ENCODE measurements at places on chromosomes 7 and 10.
A peak's percentile ranks its signal among the peaks of the same experiment; 100 is the strongest.

GRCh38 chr10:5968037-5968680 lies 9.2 kb downstream of the IL15RA start:
- no peak for DNase-seq

DNA sequence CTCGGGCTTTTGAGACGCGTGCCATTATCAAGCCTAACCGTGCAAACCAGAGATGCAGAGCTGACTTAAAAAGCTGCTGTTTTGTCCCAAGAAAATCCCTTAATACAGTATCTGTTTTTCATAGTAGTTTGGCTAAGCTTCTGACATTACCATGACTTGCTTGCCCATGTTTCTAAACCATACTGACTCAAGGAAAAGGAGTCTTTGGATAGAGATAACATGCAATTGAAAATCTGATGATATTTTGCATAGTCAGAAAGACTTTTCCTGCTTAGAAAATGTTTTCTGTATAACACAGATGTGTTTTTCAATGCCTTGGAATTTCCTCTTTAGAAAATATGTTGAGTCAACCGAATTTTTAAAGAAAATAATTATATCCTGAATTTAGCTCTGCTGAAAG lies 21.5 kb upstream of the AKR1E2 start:
- no peak for DNase-seq

GRCh38 chr10:78651287-78651686 lies 417.5 kb upstream of the ZMIZ1 start:
- no peak for DNase-seq

DNA sequence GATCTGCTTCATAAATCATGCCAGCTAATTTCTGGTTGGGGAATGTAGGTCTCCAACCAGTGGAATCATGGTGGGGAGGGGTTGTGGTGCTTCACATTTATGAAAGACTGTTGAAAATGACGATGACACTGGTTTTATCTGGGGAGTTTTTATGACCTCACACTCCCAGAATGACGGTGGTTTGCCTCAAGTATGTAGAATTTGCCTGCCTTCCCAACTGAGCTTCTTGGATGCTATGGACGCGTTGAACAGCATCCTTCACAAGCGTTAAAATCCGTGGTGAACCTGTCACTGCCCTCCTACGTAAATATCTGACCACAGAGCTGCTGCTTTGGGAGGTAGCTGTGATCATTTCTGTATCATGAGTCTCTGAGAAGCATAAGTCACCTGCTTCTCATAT lies 3.3 kb downstream of the INSYN2A start:
- DNase-seq: no peak

GRCh38 chr10:58335306-58336005 lies 650 bp downstream of the UBE2D1 start:
- DNase-seq: peak; percentile 14

- no peak for DNase-seq
Observed at GRCh38 chr7:151869455-151869854, 7.5 kb downstream of the PRKAG2 start.

GRCh38 chr10:24453404-24453830 lies 244.5 kb downstream of the KIAA1217 start:
- DNase-seq: no peak

DNA sequence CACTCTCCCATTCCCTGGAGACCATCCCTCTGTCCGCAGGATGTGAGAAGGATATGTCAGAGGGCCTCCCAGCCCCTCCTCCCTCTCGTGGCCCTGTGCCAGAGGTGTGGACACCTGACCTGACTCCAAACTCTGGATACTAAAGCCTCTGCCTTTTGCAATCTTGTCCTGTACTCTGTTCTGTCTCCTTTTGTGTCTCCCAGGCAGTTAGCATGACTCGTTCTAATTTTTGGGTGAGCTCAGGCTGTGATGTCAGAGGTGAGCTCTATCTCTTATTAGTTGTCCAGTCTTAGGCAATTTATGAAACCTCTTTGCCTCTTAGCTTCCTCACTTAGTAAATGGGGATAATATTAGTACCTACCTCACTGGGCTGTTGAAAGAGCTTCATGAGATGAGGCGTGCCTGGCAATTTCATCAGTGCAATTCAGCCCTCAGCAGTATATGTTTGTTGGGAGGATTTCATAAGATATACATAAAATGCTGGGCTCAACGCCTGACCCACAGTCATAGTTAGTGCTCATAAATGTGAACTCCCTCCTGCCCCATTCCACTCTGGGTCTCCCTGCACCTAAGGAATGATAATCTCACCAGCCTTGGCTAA lies 10.9 kb downstream of the MARVELD1 start:
- DNase-seq: no peak

- DNase-seq: peak; percentile 77
Observed at GRCh38 chr10:91163269-91163868, 57.1 kb upstream of the PCGF5 start.

- DNase-seq: no peak
Observed at GRCh38 chr10:115795964-115796363, 477.0 kb downstream of the GFRA1 start.

GRCh38 chr7:1407892-1408291 lies 51.4 kb downstream of the MICALL2 start:
- no peak for DNase-seq

DNA sequence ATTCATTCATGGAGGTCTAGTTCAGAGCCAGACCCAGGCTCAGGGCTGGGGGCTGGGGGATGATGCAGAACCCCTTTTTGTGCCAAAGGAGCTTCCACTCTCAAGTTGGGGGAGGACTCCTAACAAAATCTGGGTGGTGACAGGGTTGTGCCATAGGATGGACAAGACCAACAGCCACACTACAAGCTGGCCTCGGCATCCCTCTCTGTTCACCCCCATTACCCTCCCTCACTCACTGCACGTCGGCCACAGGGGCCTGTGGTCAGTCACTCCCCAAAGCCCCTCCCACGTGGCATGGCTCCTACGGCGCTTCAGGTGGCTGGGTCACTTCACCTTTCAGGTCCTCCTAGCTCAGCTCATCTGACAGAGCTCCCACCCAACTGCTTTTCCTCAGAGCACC lies 348.7 kb upstream of the ZMIZ1 start:
- DNase-seq: no peak

GRCh38 chr7:140479062-140479738 lies at the start of gene MKRN1:
MKRN1 (minus strand) TSS chr7:140479505; CDS start chr7:140479344, 161 bp downstream.
- DNase-seq: peak; percentile 87

DNA sequence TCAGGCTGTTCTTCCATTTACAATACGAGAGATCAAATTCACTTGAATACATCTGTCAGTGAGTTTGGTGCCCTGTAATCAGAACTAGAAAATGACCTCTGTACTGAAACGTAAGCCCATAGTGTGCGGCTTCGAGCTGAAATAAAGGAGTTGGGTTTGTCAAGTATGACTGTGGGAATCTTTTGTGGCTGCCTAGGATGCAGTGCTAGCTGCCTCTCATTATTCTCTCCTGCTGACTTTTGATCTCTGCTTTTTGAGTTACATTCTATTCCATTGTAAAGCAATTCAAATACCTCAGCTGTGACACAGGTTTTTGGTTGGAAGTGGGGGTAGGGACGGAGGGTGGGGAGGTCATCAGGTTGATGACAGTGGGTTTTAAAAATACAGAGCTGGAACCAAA lies 40.4 kb downstream of the ICA1 start:
- DNase-seq: no peak

DNA sequence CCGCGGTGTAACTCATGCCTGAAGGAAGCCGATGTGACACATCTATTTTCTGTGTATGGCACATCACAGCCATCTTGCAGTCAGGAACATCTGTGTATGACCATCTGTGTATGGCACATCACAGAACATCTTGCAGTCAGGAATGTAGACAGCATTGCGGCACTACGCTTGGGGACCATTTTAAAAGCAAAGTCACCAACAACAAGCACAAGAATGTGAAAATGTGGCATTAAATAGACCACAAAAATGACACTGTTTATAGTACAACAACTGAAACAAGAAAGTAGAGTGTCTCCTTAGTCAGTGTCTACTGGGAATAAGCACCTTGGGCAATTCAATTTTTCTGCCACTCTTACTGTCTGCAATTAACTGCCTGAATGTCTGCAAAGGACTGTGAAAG lies 124.4 kb downstream of the HGF start:
- no peak for DNase-seq

DNA sequence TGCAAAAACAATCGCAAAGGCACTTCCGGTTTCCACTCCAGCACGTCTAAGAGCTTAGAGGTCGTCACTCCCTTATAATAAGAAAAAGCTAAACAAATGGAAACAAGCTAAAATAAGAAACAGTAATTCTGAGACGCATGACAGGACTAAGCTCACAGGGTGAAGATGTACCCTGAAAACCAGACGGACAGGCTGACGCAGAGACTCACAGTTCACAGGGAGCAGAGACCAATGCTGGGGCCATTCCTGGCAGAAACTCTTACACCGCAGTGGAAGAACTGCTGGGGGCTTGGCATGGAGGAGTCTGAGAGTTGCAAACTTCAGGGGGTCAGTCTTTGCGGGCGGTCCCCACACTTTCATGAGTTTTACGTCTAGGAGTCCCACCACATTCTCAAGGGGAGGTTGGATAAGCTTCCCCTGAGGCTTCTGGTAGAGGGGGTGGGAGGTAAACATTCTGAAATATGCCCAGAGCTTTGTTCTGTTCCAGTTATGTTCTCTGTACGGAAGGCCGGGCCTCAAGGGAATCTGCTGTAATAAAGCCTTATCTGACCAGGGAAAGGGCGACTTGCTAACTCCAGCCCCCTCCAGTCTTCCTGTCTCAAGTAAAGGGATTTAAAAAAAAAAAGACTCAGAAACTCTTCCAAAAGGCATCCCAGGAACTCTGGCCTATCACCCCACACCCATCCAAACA lies 47.8 kb downstream of the BRI3 start:
- DNase-seq: no peak

DNA sequence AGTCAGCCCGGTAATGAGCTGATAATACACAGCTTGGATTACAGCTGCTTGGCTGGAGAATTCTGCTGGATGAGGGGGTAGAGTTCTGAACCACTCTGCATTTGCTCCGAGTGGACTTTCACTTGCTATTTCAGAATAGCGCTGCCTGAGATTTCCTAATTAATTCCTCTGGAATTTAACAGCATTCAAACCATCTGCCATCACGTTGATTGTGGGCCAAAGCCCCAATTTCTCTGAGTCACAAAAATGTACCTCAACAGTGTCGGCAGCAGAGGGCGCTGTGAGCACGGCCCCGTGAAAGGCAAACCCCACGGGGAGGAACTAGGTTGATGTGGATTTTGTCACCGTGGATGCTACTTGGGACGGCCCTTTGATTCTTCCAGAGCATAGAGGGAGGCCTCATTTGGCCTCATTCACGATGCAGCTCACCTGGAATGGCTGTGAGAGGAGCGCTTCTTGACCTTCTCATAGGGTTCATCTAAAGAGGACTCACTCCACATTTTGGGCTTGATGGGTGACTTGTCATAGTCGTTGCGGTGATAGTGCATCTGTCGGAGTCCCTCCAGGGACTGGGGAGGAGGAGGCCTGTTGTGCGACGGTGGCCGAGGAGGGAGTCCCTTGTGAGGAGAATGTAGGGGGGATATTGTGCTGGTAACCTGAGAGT lies 73.3 kb downstream of the PRPF18 start:
- peak; percentile 51 for DNase-seq

GRCh38 chr7:91875851-91876250 lies 4.7 kb downstream of the MTERF1 start:
- no peak for DNase-seq

DNA sequence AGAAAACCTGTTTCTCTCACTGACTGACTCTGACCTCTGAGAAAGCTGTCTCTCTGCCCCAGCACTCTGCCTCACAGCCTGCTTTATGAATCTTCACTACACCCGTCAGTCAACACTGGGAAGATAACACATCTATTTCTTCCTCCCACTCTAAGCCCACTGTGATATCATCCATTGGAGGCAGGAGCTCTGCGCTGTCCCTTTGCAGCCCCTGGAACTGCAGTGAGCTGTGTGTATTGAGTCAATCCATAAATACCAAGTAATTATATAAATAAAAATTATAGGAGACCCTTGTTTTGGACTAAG lies 17.2 kb upstream of the FXYD4 start:
- no peak for DNase-seq

DNA sequence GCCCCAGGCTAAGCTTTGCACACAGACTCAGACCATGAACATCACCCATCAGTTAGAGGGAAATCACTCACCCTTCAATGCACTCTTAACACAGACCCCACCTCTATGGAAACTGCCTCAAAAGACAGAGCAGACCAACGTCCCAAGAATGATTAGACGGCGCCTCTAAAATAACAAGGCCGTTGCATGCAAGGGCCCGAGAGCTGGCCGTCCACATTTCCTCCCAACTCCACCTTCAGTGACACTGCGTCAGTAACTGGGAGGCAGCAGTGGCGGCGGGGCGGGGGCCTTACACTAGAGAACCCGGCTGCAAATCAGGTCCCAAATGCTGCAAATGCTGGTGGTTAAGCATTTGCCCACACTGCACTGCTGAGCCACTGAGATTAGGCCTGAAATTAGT lies 115.0 kb downstream of the PTPRN2 start:
- no peak for DNase-seq

DNA sequence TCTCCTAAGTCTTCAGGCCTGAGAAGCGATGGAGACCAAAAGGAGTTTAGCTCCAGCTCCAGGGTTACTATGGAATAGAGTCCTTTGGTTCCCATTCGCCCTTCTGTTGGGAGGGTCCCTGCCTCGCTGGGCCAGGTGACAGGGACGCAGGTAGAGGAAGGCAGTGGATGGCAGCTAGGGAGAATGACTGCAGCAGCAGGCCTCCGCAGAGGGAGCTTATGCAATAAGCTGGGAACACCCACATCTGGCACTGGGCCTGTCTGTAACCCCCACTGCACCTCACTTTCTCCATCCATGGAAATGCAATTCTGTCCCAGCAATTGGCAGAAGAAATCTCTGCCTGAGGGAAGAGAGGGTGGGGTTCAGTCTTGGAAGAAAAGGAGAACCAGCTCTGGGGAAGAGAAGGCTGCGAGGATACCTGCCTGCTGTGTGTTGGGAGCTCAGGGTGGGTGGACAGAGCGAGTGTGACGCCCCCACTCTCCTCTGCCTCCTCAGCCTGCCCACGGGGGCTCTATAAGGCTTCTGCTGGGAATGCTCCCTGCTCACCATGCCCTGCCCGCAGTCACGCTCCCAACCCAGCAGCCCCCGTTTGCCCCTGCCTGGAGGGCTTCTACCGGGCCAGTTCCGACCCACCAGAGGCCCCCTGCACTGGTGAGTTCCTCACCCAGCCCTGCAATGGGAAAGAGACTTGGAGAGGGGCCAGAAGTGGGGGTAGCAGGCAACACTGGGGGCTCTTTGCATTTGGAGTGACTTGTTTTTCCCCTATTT lies 10.3 kb downstream of the EPHB6 start:
- no peak for DNase-seq

GRCh38 chr10:84607523-84607922 lies 279.1 kb downstream of the CCSER2 start:
- DNase-seq: no peak

DNA sequence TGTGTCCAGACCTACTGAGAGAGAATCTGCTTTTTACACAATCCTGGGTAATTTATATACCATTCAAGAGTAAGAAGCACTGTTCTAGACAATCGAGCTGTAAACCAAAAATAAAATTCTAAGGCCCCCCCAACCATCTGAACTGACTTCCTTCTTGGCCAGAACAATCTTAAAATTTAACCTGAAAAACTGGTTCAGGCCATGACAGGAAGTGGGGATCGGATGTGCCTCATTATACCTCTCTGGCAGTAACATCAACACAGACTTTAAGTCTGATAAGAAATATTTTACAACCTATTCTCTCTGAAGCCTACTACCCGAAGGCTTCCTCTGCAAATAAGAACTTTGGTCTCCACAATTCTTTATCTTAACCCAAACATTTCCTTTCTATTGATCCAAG lies 75.2 kb upstream of the KIF5B start:
- DNase-seq: no peak

GRCh38 chr10:3494131-3494837 lies 290.7 kb downstream of the KLF6 start:
- no peak for DNase-seq
